KBM-7 (cell line): ENCODE measurements at places on chromosomes 16 and 17.

GRCh38 chr17:35293151-35293847 lies 50.4 kb downstream of the SLFN5 start:
- DNase-seq = peak; percentile 32

DNA sequence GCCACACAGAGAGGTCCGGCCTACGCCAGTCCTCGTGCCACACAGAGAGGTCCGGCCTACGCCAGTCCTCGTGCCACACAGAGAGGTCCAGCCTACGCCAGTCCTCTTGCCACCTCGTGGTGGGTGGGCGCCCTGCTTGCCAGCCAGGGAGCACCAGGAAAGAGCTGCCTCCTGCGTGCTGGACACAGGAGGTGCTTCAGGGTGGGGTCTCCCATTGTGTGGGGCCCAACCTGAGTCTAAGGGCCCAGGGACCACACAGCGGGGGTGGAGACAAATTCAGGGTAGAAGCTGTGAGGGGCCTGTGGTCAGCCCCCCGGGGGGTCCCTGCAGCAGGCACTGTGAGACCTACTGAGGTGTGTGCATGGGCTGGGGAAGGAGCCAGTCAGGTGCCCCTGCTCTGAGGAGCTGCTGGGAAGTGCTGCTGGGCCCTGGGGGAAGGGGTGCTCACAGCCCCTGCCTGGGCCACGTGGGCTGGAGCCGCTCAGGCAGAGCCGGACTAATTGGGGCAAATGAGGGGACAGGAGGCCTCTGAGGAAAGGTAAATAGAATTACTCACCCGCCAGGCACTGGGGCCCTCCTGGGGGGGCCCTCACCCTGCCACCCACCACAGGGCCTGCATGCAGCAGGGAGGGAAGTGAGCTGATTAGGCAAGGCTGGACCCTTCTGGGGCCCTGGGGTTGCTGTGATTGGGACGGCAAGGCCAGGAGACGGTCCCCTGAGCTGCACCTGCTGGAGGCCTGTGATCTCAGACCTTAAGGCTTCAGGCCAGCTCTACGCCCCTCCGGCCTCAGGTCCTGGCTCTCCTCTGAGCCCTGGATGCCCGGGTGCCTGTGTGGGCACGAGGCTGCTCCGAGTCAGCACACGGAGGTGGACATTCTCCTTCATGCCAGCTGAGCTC lies 11.0 kb downstream of the GCGR start:
- no peak for DNase-seq

DNA sequence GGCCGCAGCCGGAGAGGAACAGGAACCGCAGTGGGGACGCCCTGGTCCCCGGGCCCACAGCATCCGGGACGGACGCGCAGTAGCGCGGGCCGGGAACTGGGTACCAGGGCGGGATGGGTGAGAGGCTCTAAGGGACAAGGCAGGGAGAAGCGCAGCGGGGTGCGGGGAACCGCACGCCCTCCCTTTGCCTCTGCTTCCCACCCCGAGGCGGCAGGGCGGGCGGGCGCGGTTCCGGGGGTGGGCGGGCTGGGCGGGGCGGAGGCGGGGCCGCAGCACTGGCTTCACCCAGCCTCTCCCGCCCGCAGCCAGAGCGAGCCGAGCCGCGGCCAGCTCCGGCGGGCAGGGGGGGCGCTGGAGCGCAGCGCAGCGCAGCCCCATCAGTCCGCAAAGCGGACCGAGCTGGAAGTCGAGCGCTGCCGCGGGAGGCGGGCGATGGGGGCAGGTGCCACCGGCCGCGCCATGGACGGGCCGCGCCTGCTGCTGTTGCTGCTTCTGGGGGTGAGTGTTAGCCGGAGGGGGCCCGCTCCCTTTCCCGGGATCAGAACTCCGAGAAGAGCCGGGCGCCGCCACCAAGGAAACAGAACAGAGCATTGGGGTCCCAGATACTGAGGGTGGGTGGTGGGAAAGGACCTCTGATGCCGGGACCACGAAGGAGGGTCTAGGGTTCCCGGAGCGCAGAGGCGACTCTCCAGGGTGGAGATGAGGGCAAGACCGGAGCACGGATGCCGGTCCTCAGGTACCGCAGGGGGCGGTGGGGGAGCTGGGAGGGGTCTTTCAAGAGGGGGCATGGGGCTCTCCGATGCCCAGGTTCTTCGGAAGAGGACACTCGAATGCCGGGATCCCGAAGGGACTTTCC lies at the start of gene NGFR:
Gene NGFR, plus strand, starts transcription at position 308 of the 856 bp plus-strand sequence. Its CDS starts 125 bp downstream, at position 433.
- peak; percentile 65 for DNase-seq

DNA sequence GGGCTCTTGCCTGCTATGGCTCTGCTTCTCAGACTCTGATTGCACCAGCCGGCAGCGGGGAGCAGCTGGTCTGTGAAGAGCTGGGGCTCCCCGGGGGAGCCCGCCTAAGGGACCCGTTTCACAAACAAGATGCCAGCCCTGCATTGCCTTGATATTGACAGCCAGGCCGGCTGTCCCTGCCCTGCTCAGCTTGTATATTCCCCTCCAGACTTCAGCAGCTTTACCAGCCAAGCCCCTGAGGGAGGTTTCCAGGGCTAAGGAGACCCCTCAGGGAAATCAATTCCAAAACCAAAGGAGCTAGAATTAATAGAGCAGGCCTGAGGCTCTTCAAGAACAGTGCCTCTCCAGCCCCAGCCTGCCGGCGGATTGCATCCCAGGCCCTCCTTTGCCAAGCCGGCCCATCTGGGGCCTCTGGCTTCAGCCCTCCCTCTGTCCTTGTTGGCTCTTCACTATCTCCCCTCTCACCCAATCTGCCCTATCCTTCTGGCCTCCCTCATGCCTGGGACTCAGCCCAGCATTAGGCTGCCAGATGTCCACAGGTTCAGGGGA lies 5.7 kb downstream of the CALB2 start:
- no peak for DNase-seq

DNA sequence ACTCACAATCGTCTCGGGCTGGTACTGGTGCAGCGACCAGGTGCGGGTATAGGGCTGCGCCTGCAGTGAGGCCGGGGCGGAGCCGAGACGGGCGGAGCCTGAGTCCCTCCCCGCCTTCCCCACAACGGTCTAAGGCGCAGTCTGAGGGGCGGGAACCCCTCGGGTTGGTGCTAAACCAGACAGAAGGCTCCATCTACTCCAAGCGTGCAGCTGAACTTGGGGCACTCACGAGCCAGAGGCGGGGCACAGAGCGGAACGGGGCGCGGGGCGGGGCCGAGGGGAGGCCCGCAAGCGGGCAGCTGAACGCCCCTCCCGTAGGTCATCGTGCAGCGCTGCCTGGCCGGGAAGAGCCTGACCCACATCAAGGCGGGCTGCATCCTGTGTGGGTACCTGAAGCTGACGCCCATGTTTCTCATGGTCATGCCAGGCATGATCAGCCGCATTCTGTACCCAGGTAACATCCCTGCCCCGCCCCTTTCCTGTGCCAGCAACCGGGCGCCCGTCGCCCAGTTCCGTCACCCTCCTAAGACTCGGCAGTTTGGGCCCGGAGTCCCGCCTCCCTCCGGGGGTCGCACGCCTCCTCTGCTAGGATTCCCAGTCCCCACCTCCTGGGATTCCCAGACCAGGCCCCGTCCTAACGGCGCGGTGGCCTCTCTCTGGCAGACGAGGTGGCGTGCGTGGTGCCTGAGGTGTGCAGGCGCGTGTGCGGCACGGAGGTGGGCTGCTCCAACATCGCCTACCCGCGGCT lies 5.0 kb downstream of the SLC5A2 start:
- DNase-seq = no peak

- no peak for DNase-seq
These were observed 123.4 kb downstream of the CLEC16A start for GRCh38 chr16:11067697-11068141.

DNA sequence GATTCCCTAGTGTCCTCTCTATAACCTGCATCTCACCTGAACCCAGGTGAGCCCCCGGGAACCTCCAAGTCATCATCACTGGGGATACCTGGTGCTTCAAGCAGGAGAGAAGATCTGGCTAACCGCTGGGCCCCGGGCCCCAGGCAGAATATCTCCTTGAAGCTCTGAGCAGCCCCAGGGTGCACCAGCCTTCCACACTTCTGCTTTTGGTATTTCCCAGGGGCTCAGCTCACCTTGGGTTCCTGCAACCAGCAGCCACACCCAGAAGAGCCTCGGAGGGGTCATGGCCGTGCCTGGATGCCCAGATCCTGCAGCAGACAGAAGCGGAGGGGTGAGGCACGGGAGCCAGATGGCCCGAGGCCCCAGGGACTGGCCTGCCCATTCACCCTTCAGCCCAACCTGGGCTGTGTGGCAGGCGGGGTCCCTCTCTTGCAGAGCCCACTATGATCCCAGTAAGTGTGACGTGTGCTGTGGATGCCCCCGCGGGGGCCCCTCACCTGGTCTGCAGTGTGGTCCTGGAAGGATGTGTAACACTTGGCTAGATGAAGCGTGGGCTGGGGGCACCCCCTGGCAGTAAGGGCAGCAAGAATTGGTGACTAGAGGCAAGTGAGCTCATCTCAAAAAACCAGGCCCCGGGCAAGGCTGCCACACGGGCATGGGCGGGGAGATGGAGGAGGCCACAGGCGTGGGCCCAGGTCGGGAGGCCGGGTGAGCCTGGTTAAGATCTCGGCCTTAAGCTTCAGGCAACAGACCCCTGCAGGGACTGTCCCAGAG lies 2.6 kb downstream of the LGALS3BP start:
- no peak for DNase-seq

DNA sequence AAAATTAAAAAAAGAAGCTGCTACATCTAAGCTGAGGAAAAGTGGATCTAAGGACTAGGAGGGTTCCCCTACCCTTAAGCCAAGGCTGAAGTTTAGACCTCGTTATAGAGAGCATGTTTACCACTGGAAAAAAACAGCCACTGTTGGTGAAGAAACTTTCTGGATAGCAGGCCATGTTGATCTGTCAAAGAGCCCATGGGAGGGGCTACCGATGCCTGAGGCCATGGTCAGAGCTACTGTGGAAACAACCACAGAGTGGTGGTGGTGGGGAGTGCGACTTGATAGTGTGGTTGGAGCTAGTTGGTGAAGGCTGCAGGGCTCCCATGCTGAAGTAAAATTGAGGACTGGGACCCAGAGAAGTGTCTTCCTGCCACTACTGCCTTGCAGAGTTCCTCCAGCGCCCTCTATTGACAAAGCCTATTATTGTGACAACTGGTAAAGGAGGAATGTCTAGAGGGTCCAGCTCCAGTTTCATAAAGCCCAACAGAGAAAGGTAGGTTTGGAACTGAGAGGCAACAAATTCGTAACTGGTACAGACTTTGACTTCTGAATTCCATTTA lies 12.7 kb upstream of the FAM20A start:
- DNase-seq = peak; percentile 83

GRCh38 chr17:35844547-35844946 lies 24.1 kb downstream of the HEATR9 start:
- DNase-seq = no peak

- no peak for DNase-seq
These were observed 20.3 kb downstream of the SGF29 start for GRCh38 chr16:28573738-28574718.

GRCh38 chr16:49513040-49513439 lies 139.4 kb downstream of the C16orf78 start:
- DNase-seq = peak; percentile 28

GRCh38 chr17:7240375-7240774 lies 1.1 kb upstream of the PHF23 start:
- peak; percentile 40 for DNase-seq

DNA sequence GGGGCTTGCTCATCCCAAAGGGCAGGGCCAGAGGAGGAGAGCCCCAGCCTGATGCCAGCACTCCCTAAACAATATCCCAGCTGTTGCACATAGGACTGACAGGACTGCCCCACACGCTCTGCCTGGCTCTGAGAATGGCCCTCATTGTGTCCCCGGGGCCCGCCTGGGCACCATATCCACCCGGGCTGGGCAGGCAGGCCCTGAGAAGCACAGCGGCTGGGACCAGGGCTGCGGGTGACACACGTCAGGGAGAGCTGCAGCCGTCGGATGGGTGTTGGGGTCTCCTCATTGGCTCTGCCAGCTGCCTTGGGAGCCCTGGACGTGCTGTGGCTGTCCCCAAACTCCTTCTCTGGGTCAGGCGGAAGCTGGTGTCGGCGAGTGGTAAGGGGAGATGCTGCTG lies 4.2 kb downstream of the BCAR1 start:
- DNase-seq = no peak

- DNase-seq = no peak
These were observed 616.0 kb upstream of the CDH11 start for GRCh38 chr16:65737831-65738230.

DNA sequence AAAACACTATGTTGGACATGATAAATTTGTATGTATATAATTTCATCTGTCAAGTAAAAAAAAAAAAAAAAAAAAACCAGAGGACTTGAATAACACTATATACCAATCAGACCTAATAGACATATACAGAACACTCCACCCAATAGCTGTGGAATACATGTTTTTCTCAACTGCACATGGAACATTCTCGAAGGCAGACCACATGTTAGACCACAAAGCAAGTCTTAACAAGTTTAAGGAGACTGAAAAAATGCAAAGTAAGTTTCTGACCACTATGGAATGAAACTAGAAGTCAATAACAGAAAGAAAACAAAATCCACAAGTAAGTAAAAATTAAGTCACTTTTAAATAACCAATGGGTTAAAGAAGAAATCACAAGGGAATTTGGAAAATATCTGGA lies 8.4 kb upstream of the CNTNAP4 start:
- no peak for DNase-seq

DNA sequence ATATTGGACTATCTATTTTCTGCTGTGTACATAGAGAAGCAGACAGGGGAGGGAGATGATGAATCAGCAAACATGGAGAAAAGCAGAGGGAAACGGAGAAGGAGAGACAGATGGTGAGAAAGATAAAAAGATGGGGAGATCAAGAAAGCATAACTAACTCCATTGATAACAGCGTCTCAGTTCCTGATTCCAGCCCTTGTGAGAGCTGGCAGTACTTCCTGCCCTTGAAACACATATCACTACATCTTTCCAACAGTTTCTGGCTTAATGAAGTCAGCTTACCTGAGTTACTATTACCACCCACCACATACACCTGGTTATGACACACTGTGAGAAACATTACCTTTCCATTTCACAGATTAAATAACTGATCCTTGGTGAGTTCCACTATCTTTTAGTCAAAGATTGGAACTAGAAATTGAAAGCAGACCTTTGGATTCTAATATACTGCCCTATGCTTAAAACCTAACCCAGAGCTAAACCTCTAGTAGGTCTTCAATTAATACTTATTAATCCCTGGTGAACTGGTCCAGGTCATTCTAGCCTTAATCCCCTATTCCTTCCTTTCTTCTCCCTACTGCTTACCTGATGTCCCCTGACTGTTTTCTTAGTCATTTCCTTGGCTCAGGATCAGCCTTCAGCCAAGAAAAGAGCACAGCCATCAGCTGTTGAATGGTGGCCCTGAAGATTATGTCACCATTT lies 346.6 kb upstream of the CCL2 start:
- DNase-seq = no peak

DNA sequence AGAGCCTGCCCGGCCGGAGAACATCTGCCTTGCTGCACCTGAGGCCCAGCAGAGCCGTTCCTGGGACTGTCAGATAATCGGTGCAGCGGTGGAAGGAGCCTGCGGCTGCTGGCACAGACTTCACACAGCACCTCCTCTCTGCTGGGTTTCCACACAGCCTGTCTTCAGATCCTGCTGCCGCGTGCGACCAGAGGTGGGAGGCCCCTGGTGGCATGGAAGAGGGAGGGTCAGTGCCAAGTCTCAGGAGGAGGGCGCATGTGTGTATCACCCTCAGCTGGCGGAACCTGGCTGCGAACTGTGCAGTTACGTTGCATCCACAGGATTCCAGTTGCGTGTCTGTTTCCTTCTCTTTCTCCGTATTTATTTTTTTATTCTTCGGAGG lies 3.3 kb downstream of the CDK5R1 start:
- no peak for DNase-seq

- peak; percentile 78 for DNase-seq
These were observed 1373.8 kb upstream of the GOT2 start for GRCh38 chr16:60107871-60108270.
